ENCODE measurements at places on chromosomes 16 and 17. TPM values are rescaled to one million over a fixed set of nuclear protein-coding genes. Genes with fewer than 3 reads are reported as not detected.

The SMIM36 gene
- not detected for polyA plus RNA-seq

The HIGD1B gene
- polyA plus RNA-seq = 3.2 TPM

The PLCD3 gene
- 14.8 TPM for polyA plus RNA-seq

DNA sequence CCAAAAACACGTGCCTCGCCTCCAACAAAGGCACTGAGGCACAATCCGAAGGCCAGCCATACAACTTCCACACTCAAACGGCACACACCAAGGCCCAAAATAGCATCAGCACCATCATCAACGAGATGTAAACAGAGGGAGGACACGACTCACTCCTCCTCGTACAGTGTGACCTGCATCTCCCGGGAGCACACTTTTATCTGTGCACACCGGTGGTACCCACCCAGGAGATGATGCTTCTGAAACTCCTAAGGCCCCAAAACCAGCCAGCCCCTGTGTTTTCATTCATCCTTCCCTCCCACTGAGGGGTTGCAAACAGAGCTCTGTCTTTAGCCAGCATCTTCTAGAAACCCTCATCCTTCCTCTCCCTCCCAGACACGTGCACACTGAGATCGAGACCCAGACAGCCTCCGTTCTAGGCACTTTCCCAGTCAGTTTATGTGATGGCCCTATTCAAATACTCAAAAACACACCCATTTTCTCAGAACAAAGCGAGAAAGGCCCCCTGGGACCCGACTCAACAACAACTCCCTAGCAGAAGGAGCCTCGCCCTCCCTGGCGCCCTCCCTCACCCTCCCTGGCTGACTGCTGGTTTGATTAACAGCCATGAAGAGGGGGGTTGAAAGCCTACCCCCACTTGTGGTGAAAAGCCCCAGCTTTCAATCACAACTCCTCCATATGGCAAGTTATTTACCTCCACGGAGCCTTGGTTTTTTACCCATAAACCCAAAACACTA is 76.3 kb downstream of the GAS7 start:
- DNase-seq = no peak

GRCh38 chr17:79838522-79839274 is 542 bp downstream of the CBX4 start:
- peak; percentile 88 for DNase-seq

All from kidney (tissue), 22 donors.